ENCODE measurements at places on chromosomes 3 and 15. TPM values are rescaled to one million over a fixed set of nuclear protein-coding genes. Genes with fewer than 3 reads are reported as not detected.

- peak; percentile 42 for DNase-seq
Observed at GRCh38 chr15:70014331-70014730, 83.4 kb downstream of the TLE3 start.

DNA sequence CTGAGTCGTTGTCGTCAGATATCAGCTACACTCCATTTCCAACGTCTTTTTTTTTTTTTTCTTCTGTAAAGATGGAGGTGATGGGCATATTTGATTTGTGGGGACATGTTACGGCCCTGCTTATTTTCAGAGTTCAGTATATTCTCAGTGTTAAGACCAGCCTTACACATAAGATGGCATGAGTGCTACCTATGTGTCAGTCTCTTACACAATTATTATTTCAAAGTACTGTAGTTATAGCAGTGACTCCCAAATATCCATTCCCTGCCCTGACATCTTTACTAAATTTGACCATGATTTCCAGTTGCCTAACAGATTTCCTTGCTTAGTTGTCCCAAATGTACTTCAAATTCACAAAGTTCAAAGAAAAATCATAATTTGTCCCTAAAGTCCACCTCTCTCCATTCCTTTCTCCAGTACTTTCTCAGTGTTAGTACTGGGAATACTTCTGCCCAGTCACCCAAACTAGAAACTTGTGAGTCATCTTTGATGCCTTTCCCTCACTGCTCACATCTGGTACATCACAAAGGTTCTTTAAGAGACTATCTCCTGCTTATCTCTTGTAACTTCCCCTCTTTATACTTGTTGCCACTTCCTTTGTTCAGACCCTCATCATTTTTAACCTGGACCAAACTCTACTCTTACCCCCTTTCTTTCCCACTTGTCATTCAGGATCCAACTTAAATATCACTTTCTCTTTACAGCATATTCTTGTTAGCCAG, 67.0 kb downstream of the ZNF609 start:
- no peak for DNase-seq

The LTF gene
- 0.23 TPM for total RNA-seq

The TRH gene
- total RNA-seq = 0.22 TPM

DNA sequence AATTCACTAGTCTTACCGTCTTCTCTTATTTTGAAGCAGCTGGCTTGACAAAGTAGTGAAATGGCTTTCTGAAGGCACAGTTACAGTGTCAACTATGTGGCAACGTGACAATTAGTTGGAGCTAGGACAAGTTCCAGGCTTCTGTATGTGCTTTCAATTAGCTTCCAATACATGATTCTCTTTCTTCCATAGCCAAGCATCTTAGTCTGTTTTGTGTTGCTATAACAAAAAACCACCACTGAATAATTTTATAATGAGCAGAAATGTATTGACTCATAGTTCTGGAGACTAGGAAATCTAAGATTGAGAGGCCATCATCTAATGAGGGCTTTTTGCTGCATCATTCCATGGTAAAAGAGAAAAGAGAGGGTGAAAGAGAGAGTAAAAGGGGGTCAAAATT, 365.1 kb upstream of the PLSCR5 start:
- no peak for DNase-seq

DNA sequence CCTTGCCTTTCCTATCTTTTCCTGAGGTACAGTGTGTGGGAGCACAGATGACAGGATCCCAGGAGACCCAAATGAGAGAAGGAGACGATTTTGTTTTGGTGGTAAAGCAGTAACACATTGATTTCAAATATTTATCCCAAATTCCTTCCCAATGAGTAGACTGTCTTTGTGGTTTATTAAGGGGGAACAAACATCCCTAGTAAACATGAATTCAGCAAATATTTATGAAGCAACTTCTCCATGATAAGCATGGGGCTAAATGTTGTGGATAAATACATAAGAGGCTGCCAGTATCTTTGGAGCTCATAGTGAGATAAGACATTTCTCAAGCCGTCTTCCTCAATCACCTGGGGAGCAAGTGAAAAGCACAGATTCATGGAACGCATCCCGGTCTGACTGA, 460.8 kb upstream of the CFAP20DC start:
- DNase-seq = no peak

- no peak for DNase-seq
Observed at GRCh38 chr15:78302579-78303312, 3.3 kb upstream of the SKIC8 start.

DNA sequence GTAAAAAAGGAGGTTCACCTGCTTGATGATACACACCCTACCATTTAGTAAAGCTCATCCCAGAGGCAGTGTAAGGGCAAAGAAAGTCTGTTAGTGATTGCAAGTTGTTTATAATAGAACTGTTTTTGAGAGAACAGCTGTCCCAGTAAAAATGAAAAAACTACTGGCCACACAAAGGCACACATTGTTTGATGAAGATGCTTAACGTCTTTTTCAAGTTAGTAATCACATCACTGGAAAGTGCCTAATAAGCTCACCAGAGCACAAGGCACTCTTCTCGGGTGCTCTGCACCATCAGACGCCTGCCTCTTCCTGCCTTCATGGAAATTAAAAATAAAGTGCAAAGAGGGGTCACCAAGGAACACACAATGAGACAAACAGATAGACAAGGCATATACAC, 186.9 kb downstream of the PDZRN3 start:
- DNase-seq = no peak

The INAFM2 gene
- total RNA-seq = 5.2 TPM

GRCh38 chr15:100355342-100355741, 13.6 kb upstream of the ADAMTS17 start:
- no peak for DNase-seq

Measured in endodermal cell (in vitro differentiated cells).